Activated gamma-delta T cell treated with Interleukin-2 at 50 U/mL for 16 hours (primary cell): ENCODE measurements at places on chromosomes 1 and 21.

GRCh38 chr1:116875391-116875790, 34.3 kb upstream of the PTGFRN start:
- no peak for DNase-seq

DNA sequence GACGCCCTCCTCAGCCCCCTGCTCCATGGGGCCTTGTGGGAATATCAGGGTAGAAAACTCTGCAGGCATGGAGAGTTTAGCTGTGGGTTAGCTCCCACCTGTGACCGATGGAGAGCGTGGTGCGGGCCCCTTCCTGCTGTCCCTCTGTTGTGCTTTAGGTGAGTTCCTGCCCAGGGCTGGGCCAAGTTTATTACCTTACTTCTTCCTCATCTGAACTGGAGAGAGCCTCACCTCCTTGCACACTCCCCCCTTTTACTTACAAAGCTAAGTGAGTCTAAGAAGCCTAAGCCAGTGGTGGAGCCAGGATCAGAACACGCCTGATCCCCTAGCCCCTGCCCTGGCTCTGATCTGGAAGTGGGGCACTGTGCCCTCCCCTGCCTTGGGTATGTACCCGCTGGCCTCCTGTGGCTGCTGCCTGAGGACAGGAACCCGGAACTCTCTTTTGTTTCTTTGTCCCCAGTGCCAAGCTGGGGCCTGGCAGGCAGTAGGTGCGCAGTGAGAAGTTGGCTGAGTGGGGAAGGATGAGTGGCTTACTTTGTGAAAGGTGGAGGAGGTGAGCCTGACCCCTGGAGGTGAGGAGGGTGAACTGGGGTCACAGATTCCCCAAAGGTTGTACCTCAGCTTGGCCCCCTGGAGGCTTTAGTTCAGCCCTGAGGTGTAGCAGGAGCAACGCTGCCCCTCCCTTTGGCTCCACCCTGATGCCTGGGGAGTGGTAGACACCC, 32.9 kb downstream of the ARHGEF10L start:
- no peak for DNase-seq

DNA sequence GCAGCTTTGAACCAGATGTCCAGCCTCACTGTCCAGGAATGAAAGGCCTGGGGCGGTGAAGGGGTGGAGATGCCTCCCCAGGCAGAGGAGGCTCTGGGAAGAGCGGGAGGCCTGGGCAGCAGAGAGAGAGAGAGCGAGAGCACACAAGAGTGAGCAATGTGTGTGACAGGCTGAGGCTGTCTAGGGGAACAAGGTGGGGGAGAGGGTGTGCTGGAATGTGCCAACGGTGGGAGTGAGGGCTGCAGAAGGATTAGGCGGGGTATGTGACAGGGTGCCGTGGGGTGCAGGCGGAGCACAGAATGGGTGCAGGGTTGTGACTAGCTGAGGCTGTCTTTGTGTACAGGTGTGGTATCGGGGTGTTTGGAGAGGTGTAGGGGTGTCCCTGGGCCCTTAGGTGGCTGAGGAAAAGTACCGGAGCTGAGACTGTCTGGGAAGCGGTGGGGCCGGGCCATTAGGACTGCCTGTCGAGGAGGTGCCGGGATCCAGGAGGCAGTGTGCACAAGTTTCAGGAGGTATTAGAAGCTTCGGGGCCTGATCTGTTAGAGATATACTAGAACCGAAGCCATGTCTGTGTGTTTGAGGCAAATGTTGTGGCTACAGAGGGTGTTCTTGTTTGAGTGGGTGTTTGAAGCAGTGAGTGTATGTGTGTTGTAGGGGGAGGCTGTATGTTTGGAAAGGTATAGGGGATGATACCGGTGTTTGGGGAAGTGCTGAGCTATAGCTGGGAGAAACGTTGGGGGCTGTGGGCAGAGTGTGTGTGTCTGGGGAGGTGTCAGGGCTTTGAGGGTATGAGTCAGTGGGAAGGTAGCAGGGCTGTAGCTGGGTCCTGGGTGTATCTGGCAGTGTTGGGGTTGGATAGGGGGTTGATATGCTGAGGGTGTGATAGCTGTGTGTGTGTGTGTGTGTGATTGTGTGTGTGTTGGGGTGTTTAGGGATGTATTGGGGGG, 9.1 kb downstream of the AHDC1 start:
- DNase-seq, result no peak

- no peak for DNase-seq
Measured at GRCh38 chr1:7491818-7492173, 279.3 kb upstream of the VAMP3 start.

GRCh38 chr1:209959623-209960022, 21.6 kb downstream of the SYT14 start:
- no peak for DNase-seq

GRCh38 chr1:17393230-17393629, 21.2 kb downstream of the PADI6 start:
- DNase-seq, result no peak

DNA sequence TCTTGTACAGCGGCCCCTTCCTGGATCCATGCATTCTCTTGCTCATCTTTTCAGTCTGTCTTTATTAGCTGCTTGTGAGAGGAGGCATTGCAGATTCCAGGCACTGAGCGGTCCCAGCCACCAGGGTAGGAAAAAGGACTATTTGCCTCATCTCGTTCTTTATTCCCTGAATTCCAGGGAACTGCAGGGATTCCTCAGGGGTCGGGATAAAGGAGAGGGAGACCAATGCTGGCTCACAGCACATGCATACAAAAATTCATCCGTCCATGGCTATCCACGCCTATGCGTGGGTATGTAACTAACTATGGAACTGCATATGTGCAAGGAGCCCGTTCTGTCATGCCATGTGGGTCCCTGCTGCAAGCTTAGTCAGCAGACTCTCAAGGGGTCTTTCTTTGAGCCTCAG, 879 bp upstream of the PLPPR5 start:
- no peak for DNase-seq

DNA sequence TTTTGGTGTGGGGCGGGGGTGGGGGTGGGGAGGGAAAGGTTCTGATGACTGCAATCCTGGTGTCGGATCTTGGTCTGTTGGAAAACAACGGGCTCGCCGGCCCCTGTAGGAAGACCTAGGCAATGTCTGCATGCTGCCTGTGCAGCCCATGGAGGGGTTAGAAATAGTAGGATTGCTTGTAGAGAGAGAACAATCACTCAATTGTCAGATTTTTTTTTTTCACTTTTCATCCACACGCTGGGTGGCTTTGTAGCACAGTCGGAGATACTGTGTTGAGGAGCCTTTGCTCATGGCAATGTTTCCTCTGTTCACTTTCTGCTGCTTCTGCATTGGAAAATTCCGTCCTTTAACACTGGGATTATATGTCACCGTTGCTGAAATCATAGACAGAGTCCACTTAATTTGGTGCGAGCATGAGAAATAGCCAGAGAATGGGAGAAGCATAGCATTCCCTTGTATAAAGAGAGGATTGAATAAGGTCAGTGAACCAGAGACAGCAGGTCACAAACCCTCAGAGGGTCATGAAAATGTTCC, 107.5 kb downstream of the MRPS6 start:
- DNase-seq, result no peak

DNA sequence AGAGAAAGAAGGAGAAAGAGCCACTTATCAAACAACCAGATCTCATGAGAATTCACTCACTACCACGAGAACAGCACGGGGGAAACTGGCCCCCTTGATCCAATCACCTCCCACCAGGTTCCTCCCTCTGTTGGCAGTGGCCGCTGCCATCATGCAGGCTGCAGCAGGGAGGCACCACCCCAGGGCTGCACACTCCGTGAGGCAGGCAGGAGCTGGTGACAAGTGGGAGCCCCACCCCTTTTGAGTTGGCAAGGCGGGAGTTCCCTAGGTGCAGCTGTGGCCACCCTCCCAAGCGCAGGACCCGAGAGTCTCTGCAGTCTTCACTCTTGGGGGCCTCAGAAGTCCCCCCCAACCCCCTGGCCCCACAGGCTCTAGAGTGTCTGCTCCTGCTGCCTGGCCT, 83.9 kb upstream of the GJB5 start:
- DNase-seq, result no peak

DNA sequence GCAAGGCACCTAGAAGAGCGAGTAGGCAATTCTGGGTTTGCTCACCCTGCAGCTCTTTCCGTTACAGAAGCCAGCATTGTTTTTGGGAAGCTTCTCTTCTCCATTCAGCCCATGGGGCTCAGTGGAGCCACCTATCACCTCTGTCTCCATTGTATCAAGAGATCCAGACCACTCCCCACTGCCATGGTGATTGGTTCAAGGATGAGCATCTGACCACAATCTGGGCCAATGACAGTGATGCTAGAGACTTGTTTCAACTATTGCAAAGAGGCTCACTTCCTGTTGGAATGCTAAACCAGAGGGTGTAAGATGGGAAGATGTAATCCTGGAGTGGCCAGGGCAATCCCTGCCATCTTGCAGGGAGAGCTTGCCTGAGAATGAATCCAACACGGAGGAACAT, 6.6 kb downstream of the SPATA21 start:
- DNase-seq, result no peak

GRCh38 chr1:26134466-26134865, 22.8 kb downstream of the PDIK1L start:
- DNase-seq, result no peak

- no peak for DNase-seq
Measured at GRCh38 chr1:35666916-35667315, 25.6 kb upstream of the PSMB2 start.

DNA sequence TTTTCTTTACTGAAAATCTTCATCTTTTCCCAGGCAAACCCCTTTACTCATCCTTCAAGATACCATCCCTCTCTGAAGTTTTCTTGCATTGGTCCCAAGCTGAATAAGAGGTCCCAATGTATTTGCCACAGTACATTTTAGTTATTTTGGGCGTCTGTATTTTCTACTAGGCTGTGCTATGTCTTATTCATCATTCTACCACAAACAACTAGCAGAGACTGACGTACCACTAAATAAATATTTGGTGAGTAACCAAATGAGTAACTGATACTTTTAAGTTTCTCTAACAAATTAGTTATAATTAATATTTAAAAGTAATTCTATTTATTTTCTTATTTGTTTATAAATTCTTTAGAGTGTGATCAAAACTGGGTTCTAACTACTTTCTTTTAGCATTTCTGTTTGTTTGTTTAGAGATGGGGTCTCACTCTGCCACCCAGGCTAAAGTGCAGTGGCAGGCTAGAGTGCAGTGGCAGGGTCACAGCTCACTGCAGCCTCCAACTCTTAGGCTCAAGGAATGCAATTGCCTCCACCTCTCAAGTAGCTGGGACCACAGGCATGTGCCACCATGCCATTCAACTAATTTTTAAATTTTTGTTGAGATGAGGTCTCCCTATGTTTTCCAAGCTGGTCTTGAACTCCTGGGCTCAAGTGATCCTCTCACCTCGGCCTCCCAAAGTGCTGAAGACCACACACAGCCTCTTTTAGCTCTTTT, 33.1 kb downstream of the NDC1 start:
- DNase-seq, result no peak

- DNase-seq, result no peak
Measured at GRCh38 chr21:41612674-41613532, 104.9 kb upstream of the TMPRSS2 start.

DNA sequence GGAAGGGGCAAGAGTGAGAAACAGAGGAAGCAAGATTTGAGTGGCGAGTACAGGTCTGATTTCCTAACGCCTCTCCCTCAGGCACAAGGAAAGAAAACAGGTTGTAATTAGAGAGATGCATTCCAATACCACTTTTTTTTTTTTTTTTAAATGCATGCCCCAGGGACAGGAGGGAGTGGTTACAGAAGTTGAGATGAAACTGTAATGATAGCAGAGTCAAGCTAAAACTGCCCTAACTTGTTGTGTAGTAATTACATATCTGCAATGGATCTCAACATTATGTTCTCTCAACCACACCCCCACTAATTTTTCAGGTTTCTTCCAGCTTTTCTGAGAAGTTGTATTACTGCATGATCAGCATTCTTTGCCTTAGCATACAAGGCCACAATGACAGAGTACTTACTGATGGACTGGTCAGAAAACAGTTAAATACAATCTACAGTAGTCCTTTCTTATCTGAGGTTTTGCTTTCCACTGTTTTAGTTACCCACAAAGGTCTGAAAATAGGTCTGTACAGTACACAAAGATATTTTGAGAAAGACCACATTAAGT, 5.5 kb downstream of the ETV3 start:
- no peak for DNase-seq
